ENCODE measurements at places on chromosomes 2 and 18.

DNA sequence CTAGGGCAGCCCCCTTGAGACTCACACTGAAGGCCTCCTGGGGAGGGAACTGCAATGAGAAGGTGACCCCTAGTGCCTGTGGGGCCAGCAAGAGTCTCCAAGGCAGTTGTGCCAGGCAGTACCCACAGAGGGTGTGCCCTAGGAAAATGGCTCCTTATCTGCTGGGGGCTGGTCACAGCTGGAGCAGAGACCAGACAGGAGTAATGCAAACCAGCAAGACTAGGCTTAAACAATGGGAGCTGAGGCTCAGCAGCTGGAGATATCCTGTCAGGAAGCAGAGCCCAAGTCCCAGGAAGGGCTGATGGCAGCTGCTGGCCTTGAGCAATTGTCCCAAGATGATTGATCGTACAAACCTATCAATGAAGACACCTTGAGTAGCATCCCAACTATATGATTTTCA, 26.8 kb upstream of the E2F6 start:
- DNase-seq, result no peak

DNA sequence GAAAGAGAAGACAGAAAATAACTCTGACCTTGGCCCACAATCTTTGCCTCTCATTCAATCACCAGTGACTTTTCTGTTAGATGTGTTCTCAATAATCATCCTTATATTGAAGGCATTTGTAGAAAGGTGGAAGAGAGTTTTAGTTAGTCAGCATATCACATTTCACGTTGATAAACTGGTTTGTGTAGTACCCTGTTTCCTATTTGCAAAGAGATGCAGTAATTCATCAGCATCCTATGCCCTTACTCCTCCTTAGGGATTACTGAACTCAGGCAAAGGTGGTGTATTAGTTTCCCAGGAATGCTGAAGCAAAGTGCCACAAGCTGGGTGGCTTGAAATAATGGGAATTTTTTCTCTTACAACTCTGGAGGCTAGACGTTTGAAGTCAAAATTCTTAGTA, 145.0 kb downstream of the SPP2 start:
- DNase-seq, result peak; percentile 59

DNA sequence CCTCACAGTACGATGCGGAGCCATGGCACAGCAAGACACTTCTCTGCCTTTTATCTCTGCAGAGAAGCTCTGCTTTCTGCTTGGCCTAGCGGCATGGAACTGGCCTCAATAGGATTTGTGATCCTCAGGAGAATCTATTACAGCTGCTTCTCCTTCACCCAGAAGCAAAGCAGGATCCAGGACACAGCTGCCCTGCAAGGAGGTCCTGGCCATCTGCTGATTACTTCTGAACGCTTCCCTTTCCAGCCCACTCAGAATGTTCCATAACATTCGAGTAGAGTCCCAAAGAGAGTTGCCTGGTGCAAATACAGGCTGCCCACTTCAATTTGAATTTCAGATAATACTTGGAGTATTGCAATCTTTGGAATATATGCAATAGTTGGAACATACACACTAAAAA, 29.2 kb upstream of the KCNS3 start:
- no peak for DNase-seq

- peak; percentile 79 for DNase-seq
Measured at GRCh38 chr2:8543383-8544170, 138.3 kb upstream of the ID2 start.

DNA sequence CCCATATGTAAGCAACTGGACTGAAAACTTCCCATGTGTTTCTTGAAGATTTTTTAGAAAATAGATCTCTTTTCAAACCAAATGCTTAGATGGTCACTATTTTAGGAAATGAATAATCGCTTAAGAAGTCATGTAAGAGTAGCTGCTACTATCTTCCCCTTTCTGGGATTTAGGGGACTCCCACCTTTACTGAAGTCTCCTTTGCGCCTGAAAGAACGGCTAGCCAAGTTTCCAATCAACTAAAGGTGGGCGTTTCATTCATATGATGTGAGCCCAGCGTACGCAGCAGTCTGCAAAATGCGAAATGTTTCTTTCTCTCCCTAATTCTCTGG, 1.1 kb downstream of the DIPK1C start:
- no peak for DNase-seq

GRCh38 chr2:58923869-58924268, 682.7 kb upstream of the FANCL start:
- DNase-seq, result no peak

GRCh38 chr2:29518010-29518409, 402.8 kb downstream of the CLIP4 start:
- DNase-seq, result no peak

GRCh38 chr2:101710471-101711318, 13.2 kb downstream of the MAP4K4 start:
- no peak for DNase-seq

DNA sequence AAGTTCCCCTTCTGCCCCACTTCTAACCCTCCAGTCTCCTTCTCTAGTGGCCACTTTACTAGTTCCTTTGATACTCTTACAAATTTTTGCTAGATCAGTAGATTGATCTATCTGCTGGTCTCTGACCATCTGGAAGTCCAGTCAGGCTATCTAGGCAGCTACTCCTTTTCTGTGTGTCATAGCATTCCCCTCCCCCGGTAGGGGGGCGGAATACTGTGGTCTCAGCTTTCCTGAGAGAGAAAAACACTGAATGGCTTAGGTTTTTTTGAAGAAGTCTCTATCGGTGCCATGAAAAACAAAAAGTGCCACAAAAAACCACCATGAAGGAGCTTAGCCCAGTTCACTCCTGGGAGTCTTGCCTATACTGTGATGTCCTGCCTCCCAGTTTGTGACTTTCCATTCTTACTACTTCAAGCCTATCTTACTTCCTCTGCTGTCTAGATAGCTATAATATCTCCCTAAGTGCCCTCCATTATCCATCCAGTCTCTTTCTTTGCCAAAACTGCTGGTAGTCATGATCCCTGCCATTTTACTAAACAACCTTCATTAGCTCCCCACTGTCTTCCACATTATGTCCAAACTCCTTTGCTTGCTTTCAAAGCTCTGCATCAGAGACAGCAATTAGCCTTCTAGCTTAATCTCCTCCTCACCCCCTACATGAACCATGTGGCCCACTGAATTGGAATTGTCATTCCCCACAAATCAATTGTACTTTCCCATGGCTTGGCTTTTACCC, 29.9 kb downstream of the TPGS2 start:
- DNase-seq, result no peak

GRCh38 chr18:46152808-46153617, 48.8 kb downstream of the HAUS1 start:
- DNase-seq, result peak; percentile 51

DNA sequence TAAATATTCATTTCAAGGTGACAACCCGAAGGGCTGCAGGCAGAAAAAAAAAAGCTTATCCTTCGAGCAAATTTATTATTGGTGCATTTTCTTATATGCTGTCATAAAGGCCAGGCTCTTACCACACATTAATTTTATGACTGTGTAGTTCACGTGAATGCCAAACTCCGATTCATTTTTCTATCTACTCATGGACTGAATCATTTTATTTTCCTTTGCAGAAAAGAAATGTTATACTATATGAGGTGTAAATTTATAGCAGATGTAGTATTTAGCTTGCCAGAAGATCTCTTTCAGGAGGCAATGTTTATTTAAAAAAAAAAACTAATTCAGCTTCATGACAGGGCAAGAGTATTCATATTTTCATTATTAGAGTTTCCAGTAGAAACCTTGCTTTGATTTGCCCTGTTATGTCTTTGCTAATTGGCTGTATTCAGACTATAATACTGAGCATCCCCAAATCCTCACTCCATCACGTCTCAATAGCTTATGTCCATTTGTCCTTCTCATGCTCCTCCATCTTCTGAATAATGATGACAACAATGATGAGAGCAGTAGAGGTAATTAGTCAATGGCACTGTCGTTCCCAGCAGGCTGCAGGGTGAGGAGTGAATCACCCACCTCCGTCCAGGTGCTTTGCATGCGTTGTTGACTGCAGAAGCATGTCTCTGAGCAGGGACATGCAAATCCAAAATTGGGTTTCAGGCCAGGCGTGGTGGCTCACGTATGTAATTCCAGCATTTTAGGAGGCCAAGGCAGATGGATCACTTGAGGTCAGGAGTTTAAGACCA, 101.1 kb upstream of the RAB12 start:
- DNase-seq, result no peak

DNA sequence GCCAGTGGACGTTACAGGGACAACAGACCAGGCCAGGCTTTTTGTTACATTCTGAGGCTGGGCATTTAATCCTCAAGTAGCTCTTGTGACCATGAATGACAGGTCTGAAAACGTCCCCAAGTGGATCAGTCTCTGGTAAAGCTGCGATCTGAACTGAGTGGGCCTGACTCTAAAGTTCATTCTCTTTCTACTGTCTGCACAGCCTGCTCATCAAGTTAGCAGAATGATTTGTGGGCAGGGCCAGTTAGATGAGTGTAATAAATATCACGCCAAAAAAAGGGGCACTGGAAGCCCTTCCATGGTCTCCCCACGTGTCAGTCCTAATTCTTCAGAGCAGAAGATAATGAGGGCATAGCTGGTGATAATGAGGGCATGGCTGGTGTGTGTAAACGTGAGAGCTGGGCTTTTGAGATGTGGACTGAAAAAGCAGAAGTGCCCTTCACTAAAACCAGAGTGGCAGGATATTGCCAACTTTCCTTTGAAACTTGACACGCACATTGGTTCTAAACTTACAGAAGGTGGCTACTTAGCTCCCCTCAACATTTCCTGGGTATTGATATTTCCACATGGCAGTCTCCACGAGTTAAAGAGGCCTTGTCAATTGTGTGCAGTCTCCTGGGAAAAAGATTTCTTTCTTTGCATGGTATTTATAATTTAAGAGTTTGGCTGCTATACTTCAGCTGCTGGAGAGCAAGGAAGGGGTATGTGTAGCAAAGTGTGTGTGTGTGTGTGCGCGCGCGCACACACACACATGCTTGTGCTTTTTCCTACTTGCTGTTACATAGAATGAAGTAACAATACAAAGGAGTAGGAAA, 72.7 kb upstream of the LYPD6B start:
- DNase-seq, result peak; percentile 84

DNA sequence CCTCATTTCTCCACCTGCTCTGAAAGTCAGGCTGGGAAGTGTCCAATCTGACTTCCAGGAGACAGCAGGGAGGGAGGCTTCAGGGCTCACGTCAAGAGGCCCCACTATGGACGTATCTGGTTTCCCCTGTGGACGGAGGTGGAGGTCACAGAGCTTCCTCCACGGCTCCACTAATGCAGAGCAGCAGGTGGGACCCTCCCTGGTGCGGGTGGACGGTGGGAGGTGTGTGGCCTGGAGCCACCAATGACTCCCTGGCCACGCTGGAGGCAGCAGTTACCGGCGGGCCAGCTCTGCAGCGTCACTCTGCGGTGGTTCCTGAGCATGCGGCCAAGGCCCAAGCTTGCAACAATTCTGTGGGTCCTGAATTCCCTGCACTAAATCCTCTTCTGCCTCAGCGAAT, 9.0 kb downstream of the CRACDL start:
- DNase-seq, result no peak

- no peak for DNase-seq
Measured at GRCh38 chr18:475202-476031, 25.1 kb downstream of the COLEC12 start.

- no peak for DNase-seq
Measured at GRCh38 chr2:8408560-8409460, 273.0 kb upstream of the ID2 start.

- DNase-seq, result no peak
Measured at GRCh38 chr18:61770279-61770678, 122.5 kb downstream of the RNF152 start.

DNA sequence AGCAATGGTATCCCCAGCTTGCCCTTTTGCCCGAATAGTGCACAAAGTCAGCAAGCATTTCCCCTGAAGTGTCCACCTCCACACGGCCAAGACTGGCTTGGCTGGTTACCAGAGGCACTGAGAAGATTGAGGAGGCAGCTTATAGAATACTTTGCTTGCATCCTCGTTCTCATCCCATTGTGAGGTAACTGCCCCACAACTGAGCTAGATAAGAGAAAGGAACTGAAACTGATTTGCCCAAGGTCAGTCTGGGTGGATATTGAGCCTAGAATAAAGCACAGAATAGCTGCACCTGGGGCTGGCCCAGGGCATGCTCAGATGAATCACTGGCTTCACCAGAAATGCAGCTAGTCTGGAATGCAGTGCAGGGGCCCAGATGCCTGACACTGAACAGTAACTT, 32.7 kb upstream of the MAP4K3 start:
- DNase-seq, result no peak

- DNase-seq, result no peak
Measured at GRCh38 chr2:84957771-84958134, 13.2 kb upstream of the KCMF1 start.

- DNase-seq, result no peak
Measured at GRCh38 chr2:3302751-3303582, 74.7 kb downstream of the EIPR1 start.

GRCh38 chr2:112904883-112905282, 6.1 kb upstream of the IL37 start:
- DNase-seq, result no peak

DNA sequence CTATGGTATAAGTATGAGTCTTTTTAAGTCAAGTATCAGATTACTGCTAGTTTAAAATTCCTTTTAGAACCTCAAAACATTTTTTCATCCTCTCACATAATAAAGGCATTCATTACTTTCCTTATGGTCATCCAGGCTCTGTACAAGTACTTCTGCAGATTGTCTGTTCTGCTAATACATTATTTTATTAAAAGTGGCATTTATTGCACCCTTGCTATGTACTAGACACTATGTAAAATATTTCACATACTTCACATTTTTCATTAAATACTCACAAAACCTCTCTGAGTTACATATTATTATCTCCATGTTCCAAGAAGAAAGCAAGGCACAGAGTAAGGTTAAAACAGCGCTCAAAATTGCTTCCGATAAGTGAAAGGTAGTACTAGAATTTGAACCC, 84.1 kb downstream of the RAPH1 start:
- DNase-seq, result no peak

DNA sequence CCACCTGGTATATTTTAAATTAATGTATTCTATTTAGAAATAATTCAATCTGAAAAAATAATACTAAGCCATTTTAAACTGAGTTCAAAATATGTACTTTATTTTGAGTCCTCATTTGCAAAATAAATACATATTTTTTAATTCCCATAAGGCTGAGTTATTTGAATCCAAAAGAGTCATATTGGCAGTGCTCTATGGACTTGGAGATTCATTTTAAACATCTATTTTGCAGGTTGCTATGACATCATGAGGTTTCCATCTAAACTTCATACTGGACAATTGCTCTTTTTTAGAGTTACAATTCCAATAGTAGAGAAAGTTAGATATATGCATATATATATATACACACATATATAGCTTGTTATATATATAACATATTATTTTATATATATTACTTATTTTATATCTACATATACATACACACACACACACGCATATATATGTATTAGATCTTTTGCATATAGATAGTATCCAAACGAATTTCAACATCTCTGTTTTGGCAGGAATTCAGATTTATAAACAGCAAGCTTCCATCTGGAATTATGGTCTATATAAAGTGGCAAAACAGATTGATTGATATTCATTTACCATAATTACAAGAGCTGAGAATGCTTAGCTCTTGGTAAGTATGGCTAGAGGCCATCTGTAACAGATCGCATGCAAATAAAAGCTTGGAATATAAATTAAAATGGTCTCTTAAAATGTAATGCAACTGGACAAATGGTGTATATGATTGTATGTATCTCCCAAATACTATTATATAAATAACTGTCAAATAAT, 34.9 kb downstream of the NOL4 start:
- no peak for DNase-seq

- DNase-seq, result peak; percentile 53
Measured at GRCh38 chr2:18991177-18992168, 366.9 kb downstream of the OSR1 start.

Measured in NCI-H510A treated with DMSO at 0.1 percent for 48 hours (cell line).